Glomerular endothelial cell (primary cell): ENCODE measurements at places on chromosomes 3 and 15.

- no peak for DNase-seq
These were observed 833.0 kb upstream of the CADM2 start for GRCh38 chr3:84125760-84126159.

DNA sequence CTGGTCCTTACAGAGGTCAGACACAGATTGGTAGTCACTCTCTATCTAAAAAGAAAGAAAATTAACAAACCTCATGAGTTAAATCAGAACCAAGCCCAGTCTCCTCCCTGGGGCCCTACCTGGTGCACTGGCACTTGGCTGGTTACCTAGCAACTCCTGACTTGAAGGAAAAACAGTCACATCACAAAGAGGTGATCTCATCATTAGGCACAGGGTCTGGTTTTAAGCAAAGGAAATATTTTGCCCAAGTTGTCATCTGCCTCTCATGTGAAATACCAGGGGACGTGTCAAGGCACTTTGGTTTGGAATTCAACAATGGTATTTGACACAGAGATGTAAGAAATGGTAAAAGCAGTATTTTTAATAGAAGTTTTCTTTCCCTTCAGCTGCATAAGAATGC, 47.7 kb upstream of the FMN1 start:
- no peak for DNase-seq

DNA sequence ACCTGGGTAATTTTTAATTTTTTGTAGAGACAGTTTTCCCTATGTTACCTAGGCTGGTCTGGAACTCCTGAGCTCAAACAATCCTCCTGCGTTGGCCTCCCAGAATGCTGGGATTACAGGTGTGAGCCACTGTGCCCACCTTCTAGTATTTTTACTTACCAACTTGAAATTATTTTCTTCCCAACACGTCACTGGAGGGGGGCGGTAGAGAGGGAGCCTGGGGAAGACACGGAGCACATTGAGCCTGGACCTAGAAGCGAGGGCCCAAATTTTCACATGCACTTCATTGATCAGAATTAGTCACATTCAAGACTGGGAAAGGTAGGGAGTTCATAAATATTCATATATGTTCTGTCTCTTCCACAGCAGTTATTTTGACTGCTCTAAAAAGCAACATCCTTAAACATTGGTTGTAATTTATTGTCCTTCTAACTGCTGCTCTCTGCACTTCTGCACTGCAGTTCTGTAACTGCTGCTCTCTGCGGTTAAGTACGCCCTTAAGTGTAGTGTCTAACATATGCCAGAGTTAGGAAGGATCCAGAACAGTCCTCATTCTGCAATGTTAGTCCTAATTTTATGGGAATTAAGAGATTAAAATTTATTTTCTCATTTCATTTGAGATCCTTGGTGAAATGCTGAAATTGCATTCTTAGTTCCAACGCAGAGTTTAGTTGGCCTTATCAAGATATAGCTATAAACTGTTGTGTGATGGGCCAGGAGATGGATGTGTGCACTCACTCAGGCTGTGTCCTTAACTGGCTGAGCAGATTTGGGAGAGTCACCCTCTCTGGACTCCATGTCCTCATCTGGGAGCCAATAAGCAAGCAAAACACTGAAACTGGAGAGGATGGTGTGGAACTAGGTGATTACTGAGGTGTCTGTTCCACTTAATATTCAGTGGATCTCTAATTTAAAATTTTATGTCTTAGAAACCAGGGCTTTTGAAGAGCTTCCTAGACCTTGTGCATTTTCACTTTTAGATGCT, 98.2 kb downstream of the STRIT1 start:
- no peak for DNase-seq

- no peak for DNase-seq
These were observed 28.5 kb downstream of the FBLN2 start for GRCh38 chr3:13577181-13578121.

DNA sequence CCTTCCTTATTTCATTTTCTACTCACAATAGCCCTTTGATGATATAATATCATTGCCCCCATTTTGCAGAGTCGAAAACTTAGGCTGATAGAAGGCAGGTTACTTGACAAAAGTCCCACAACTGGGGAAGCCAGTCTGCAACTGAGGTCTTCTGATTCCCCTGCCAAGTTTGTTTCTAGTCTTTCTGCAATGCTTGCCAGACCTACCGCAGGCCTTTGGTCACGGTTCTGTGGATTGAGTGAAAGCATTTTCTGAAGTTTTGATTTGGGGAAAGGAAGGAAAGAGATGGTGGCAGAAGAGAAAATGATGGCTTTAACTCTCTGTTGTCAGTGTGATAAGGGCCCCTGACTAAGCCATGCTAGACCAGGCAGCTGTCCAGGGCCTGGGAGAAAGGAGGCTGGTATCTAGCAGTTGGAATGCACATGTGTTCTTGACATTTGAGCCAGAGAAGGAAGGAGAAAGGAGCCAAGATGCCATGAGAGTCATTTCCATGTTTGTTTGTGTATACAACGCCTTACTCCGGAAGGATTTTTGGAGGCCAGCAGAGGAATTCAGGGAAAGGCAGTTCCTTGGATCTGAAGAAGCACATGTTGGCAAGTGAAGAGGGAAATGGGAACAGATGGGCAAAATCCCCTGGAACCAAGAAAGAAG, 29.9 kb downstream of the FAH start:
- peak; percentile 20 for DNase-seq

DNA sequence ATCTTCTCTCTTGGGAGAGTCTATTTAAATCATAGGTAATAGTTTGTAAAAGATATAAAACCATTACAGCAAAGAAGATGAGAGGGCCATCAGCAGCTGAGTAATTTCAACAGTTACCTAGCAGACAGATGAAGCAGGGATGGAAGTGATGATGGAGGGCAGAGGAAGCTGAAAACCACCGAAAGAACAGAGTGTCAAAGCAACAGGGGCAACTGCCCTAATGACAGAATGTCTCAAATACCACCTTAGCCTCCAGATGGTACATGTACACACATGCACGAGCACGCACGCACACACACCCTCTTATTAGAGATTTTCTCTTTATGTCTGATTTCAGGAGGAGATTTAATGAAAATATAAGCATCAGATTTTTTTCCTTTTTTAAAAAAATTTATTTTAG, 64.5 kb downstream of the NEDD4 start:
- DNase-seq, result no peak

GRCh38 chr15:70318594-70319465, 221.1 kb upstream of the TLE3 start:
- DNase-seq, result no peak

GRCh38 chr15:68440136-68440535, 8.2 kb upstream of the ITGA11 start:
- DNase-seq, result no peak

DNA sequence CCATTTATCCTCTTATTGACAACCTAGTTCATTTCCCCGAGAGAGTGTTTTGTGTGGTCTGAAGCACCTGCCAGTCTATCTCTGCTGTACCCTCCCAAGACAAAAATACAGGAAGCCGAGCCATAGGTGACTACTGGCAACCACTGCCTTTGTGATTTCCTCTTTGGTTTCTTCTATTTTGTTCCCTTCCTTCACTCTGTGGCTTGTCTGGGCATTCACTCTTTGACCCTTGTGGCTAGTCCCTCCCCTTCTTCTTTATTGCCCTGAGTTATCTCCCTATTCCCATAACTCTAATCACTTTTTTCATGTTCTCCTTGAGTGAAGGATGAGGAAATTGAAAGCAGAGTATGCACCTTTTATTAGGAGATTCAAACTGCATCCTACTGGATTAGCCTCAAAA, at the start of gene ADGRG7:
Gene ADGRG7 (plus strand): TSS at position 297 of the 400 bp plus-strand sequence. CDS start 256 bp downstream, outside the sequence.
- no peak for DNase-seq

- no peak for DNase-seq
These were observed 36.4 kb downstream of the RYK start for GRCh38 chr3:134214239-134214638.

DNA sequence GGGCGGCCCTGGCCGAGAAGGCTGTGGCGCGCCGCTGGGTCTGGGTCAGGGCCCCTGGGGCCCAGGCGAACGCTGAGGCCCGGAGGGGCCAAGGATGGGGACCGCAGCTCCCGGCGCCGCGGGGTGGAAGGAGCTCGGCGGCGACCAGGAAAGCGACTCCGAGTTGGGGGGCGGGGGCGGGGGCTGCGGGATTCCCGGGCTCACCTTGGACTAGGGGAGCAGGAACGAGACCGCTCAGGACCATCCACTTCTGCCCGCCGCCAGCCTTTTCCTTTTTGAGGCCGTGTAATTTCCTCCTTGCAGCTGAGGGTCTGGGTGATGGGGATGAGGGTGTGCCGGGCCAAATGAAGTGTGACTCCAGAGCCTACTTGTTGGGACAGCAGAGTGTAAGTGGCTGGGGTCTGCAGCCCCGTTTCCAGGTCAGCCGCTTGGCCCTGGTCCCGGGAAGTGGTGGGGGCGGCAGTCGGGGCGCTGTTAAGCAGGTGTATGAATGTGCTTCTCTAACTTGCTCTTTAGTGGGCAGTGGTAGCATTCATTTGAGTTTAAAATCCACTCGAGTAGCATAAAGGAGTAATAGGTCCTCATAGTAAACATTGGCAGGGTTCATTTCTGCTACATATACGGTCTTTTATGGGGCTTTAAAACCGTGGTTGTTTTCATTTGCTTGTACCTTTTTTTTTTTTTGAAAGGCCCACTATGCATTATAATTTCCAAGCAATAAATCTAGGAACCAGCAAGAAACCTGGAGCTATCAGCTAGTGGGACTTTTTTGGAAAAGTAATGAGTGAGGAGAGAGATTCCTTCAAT, 717 bp downstream of the PXK start:
- no peak for DNase-seq

GRCh38 chr3:108378153-108378951, 82.0 kb downstream of the HHLA2 start:
- DNase-seq, result no peak

GRCh38 chr15:95446854-95447253, 883.6 kb upstream of the NR2F2 start:
- DNase-seq, result no peak

- DNase-seq, result no peak
These were observed 27.4 kb upstream of the PLA2G4E start for GRCh38 chr15:42048080-42048820.

GRCh38 chr3:13564751-13565560, 16.0 kb downstream of the FBLN2 start:
- DNase-seq, result no peak

DNA sequence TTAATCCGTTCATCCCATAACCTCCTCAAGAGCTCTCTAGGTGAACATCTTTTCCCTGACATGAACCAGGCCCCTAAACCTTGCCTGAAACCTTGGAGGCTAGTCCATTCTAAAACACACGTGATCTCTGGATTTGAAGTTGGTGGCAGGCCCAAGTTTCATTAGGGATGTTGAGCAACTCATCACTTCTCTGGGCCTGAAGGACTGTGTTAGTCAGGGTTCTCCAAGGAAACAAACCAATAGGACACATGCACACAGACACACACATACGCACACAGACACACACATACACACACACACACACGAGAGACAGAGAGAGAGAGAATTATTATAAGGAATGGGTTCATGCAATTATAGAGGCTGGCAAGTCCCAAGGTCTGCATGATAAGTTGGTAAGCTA, 31.9 kb downstream of the ACAN start:
- DNase-seq, result no peak

DNA sequence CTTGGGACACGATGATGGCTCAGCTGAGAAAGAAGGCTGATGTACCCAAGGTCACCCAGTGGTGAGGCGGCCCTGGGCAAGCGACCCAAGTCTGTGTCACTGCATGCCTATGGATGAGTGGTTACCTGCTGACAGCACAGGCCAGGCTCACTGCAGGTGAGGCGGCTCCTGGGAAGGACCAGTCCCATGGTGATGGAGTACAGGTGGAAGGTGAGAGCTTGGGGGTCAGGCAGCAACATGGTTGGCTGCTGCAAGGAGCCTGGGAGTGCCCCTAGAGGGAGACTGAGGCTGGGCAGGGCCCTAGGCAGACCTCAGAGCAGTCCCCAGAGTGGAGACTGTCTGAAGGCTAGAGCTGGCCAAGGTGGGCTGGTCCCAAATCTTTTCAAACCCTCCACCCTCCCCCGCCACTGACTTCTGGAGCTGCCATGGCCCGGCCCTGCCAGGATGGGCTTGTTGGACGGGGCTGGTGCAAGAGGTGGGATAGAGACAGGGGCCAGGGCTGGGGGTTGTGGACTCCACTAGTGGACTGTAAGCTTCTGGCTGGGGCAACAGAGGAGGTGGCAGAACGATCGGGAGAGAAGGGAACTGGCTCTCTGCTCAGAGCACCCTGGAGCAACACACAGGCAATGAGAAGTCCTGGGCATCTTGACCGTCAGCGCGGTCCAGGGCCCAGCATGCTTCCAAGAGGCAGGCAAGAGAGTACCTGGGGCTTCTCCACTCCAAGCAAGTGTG, 72.5 kb upstream of the SLC6A11 start:
- DNase-seq, result no peak

DNA sequence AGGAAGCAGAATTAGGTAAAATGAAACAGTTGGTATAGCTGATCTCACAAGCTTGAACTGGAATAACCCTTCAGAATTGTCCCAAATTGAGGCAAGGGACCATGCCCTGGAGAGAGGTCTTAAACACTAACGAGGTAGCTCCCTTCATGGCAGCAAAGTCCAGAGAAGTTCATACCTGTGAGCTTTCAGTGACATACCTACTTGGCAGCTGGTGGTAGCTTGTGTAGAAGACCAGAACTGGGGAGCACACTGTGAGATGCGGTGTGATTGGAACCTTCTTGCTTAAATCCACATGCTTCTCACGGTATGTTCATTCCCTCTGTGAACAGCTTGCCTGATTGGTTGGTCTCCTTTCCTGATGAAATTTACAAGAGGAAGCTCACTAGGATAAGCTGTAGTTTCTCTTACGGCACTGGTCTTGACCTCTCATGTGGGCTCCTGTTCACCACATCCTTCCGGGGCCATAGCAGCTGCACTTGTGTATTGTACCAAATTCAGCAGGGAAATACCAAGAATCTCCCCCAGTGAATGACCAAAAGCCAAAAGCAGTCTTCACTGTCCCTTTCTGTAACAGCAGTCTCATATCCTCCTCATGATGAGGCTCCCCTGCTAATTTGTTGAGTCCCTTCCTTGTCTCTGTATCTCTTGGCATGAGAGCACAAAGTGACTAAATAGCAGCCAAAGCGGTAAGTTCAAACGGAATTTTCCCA, 483.7 kb upstream of the FRG2C start:
- DNase-seq, result no peak

- no peak for DNase-seq
These were observed 88.5 kb downstream of the XXYLT1 start for GRCh38 chr3:195182470-195182795.

- no peak for DNase-seq
These were observed at the start of gene CCDC9B for GRCh38 chr15:40340740-40341400. Gene CCDC9B, minus strand, starts transcription at chr15:40340939. Its CDS starts 120 bp downstream, at chr15:40340819.

DNA sequence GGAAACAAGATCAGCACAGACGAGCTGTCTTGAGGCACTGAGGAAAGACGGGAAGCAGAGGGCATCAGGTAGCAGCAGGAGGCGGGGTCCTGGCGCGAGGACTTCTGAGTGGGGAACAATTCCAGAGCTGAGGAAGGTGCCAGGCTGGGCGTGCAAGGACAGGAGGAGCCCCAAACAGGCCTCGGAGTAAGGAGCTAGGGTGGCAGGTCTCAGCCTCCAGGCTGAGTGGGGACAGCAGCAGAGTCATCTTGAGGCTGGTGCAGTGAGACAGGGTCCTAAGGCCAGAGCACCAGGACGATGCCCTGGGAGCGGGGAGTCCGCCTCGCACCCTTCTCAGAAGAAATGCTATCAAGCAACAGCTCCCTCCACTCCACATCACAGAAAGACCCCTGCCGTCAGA, 78.4 kb downstream of the PCSK6 start:
- DNase-seq, result no peak
